Pericardium fibroblast (primary cell): ENCODE measurements at places on chromosomes 4 and X. TPM values are rescaled to one million over a fixed set of nuclear protein-coding genes. Genes with fewer than 3 reads are reported as not detected.

PNMA3 gene
- total RNA-seq, result not detected in 2 replicates

OTC gene
- total RNA-seq, result not detected in 2 replicates

SUV39H1 gene
- total RNA-seq, result 1.6 and 2.8 TPM in 2 replicates

FAM120C gene
- total RNA-seq, result 2.5 and 5.6 TPM in 2 replicates

DOCK11 gene
- total RNA-seq, result 49.1 and 94.3 TPM in 2 replicates

FGF13 gene
- 0.35 and 2.0 TPM in 2 replicates for total RNA-seq

STBD1 gene
- total RNA-seq, result 0.94 and 4.6 TPM in 2 replicates

SRP72 gene
- total RNA-seq, result 50.0 and 52.3 TPM in 2 replicates

HERC5 gene
- total RNA-seq, result 0.23 and 0.34 TPM in 2 replicates

MMRN1 gene
- 0.58 TPM in 1 of 2 replicates, not detected in the other for total RNA-seq

TBC1D8B gene
- 6.7 TPM in 2 replicates for total RNA-seq

GLUD2 gene
- total RNA-seq, result 0.68 and 1.8 TPM in 2 replicates

HCFC1 gene
- 28.7 and 31.3 TPM in 2 replicates for total RNA-seq

FGFBP1 gene
- not detected in 2 replicates for total RNA-seq

TCEAL5 gene
- total RNA-seq, result not detected in 2 replicates

LRP2BP gene
- under 0.01 TPM in 1 of 2 replicates, not detected in the other for total RNA-seq

MAGEB17 gene
- total RNA-seq, result not detected in 2 replicates

USP17L29 gene
- total RNA-seq, result not detected in 2 replicates

MANBA gene
- 26.5 and 33.0 TPM in 2 replicates for total RNA-seq

ZNF718 gene
- 2.4 and 2.8 TPM in 2 replicates for total RNA-seq

RNF150 gene
- 9.0 and 10.3 TPM in 2 replicates for total RNA-seq

PDLIM3 gene
- 11.3 and 179 TPM in 2 replicates for total RNA-seq

LRCH2 gene
- total RNA-seq, result 2.4 and 3.0 TPM in 2 replicates

CFAP99 gene
- not detected in 2 replicates for total RNA-seq

DUSP9 gene
- 0.93 TPM in 1 of 2 replicates, not detected in the other for total RNA-seq

ANXA10 gene
- total RNA-seq, result 0.85 TPM in 1 of 2 replicates, not detected in the other

SCD5 gene
- 13.9 and 16.8 TPM in 2 replicates for total RNA-seq

RHOXF2 gene
- total RNA-seq, result not detected in 2 replicates

TLL1 gene
- total RNA-seq, result under 0.01 and 0.12 TPM in 2 replicates

BEX1 gene
- total RNA-seq, result 3.2 TPM in 1 of 2 replicates, not detected in the other

CAPN6 gene
- total RNA-seq, result not detected in 2 replicates

UVSSA gene
- total RNA-seq, result 3.3 and 4.3 TPM in 2 replicates

DHRSX gene
- total RNA-seq, result 20.5 and 20.6 TPM in 2 replicates

EGF gene
- not detected in 2 replicates for total RNA-seq

ZNF157 gene
- not detected in 2 replicates for total RNA-seq

FGFR3 gene
- 1.2 and 2.2 TPM in 2 replicates for total RNA-seq

FAM47A gene
- total RNA-seq, result not detected in 2 replicates

NOX1 gene
- 0.47 TPM in 1 of 2 replicates, not detected in the other for total RNA-seq

PAGE3 gene
- not detected in 2 replicates for total RNA-seq
